ENCODE measurements at places on chromosomes 13 and 19.
A peak's percentile ranks its signal among the peaks of the same experiment; 100 is the strongest.

- no peak for DNase-seq
Observed at GRCh38 chr19:31126236-31126635, 223.0 kb downstream of the TSHZ3 start.

GRCh38 chr13:51797664-51798488 lies 6.1 kb downstream of the DHRS12 start:
- DNase-seq = peak; percentile 57

GRCh38 chr13:47372751-47373150 lies 475.9 kb upstream of the HTR2A start:
- DNase-seq = no peak

DNA sequence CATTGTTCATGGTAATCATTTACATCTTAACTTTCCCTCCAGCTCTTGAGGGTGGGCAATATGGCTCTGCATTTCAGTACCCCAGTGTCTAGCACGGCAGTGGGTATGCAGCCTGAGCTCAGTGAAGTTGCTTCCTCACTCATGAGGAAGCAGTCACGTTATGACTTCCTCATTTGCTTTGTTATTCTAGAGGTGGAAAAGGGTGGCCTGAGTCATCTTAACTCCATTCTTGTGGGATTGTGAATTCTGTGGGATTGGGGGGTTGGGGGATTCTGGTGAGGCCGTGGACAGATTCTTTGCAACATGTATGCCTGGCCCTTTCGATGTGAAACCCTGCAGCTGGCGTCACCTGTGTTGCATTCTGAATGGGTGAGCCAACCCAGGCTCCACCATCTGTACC lies 406.7 kb upstream of the ZNF507 start:
- DNase-seq = no peak

DNA sequence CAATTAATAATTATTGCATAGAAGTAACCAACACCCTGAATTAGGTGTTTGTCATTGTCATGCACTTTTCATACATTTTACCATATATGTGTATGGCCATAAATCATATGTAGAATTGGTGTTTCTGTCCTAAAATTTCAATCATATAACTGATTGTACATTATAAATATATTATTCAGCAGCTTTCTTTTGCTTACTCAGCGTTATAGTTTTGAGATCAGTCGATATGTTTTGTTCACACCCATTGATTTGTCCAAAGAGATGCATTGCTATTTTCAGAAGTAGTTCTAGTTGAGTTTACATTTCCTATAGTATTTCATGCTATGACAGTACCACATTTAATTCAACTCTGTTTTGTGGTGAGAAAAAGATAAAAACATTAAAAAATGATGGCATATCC lies 50.5 kb upstream of the PARP4 start:
- DNase-seq = no peak

GRCh38 chr19:3188627-3189596 lies 3.2 kb downstream of the NCLN start:
- DNase-seq = no peak

All from stimulated activated naive CD8-positive, alpha-beta T cell treated with anti-CD3 and anti-CD28 coated beads, Interleukin-15, Interleukin-2, amounts not matched to agents 100 U/mL and 50 U/mL, for 24 hours (primary cell).